Upper lobe of left lung (tissue), 6 donors: ENCODE measurements at places on chromosomes 4 and X. TPM values are rescaled to one million over a fixed set of nuclear protein-coding genes. Genes with fewer than 3 reads are reported as not detected.

The SLC2A9 gene
- 22.7 TPM for total RNA-seq

The MAP9 gene
- total RNA-seq: 9.3 TPM

The MAGEB18 gene
- not detected for total RNA-seq

The CENPC gene
- 16.4 TPM for total RNA-seq

The RPL9 gene
- 2,200 TPM for total RNA-seq

The USP26 gene
- not detected for total RNA-seq

The PLAC8 gene
- total RNA-seq: 83.8 TPM

The AFM gene
- total RNA-seq: not detected

The DKC1 gene
- total RNA-seq: 24.1 TPM

GRCh38 chr4:45471335-45471734 lies 652.5 kb downstream of the GABRG1 start:
- H3K4me3 ChIP-seq: no peak overlapping the region
- no peaks in the 10 kb centered on the region for H3K36me3 ChIP-seq
- no peaks in the 10 kb centered on the region for H3K27me3 ChIP-seq
- DNase-seq: no peak
- no peaks in the 10 kb centered on the region for H3K4me1 ChIP-seq

GRCh38 chr4:60216752-60217151 lies 983.4 kb upstream of the ADGRL3 start:
- no peak overlapping the region for H3K27ac ChIP-seq
- H3K36me3 ChIP-seq: no peaks in the 10 kb centered on the region
- no peaks in the 10 kb centered on the region for H3K4me1 ChIP-seq
- no peaks in the 10 kb centered on the region for H3K27me3 ChIP-seq

DNA sequence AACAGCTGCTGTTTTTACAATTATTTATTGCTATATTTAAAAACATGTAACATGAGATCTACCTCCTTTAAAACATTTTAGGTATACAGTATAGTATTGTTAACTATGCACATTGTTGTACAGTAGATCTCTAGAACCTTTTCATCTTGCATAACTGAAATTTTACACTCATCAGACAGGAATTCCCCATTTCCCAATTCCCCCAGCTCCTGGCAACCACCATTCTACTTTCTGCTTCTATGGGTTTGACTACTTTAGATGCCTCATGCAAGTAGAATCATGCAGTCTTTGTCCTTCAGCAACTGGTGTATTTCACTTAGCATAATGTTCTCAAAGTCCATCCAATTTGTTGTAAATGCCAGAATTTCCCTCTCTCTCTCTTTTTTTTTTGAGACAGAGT lies 9.7 kb upstream of the LSM6 start:
- no peaks in the 10 kb centered on the region for H3K27me3 ChIP-seq
- H3K36me3 ChIP-seq: no peaks in the 10 kb centered on the region
- H3K27ac ChIP-seq: no peak overlapping the region
- no peak for DNase-seq
- H3K4me3 ChIP-seq: no peak overlapping the region

GRCh38 chrX:12228862-12229261 lies 90.6 kb downstream of the FRMPD4 start:
- H3K27me3 ChIP-seq: no peaks in the 10 kb centered on the region
- no peak overlapping the region for H3K27ac ChIP-seq
- H3K4me1 ChIP-seq: no peaks in the 10 kb centered on the region
- H3K36me3 ChIP-seq: no peaks in the 10 kb centered on the region

- no peak overlapping the region for H3K4me3 ChIP-seq
- no peak for DNase-seq
- H3K36me3 ChIP-seq: no peaks in the 10 kb centered on the region
- no peak overlapping the region for H3K27ac ChIP-seq
- no peaks in the 10 kb centered on the region for H3K27me3 ChIP-seq
These were observed 50.4 kb upstream of the SLC25A4 start for GRCh38 chr4:185092535-185093197.

- peaks cover 10% of the 10 kb centered on the region for H3K27me3 ChIP-seq
- peaks cover 21% of the 10 kb centered on the region for H3K4me1 ChIP-seq
- DNase-seq: no peak
These were observed 906 bp downstream of the DKK2 start for GRCh38 chr4:107034996-107035818.

DNA sequence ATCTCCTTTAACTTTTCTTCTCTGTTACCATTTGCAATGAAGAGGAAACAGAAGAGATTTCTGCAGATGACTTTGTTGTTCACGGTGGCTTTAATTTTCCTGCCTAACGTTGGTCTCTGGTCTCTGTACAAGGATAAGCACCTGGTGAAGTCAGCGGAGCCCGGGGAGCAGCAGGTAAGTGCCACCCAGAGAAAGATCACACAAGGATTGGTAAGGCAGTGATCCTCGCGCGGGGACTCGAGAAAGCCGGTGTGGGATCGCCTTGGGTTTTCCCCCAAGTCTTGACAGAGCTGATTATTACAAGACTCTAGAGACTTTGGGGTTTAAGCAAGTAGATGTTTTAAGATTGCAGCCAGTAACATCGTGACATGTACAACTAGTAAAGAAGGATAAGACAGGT lies 1.3 kb downstream of the GALNTL6 start:
- H3K27ac ChIP-seq: no peak overlapping the region
- no peak for DNase-seq
- no peak overlapping the region for H3K4me3 ChIP-seq
- H3K36me3 ChIP-seq: no peaks in the 10 kb centered on the region
- H3K4me1 ChIP-seq: peaks cover 11% of the 10 kb centered on the region
- peaks cover 8% of the 10 kb centered on the region for H3K27me3 ChIP-seq

DNA sequence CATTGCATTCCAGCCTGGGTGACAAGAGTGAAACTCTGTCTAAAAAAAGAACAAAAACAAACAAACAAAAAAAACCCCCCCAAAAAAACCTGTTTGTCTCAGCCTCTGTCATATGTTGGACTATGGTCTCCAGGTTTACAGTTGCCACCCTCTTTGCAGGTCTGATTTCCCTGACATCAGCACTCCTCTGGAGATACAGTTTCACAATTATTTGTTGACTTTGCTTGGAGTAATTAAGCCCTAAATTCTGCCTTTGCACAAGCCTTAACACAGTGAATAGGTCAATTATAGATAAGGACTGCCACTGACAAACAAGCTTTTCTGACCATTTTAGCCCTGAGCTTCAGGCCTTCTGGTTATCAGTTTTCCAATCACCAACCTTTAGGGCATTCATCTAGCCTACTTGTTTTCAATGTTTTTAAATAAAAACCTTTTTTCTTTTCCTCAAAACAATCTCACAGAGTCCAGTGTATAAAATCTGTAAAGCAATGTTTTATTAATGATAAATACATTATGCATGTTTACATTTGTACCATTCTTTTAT lies 20.4 kb upstream of the MAPK10 start:
- H3K27me3 ChIP-seq: no peaks in the 10 kb centered on the region
- H3K4me1 ChIP-seq: no peaks in the 10 kb centered on the region
- no peaks in the 10 kb centered on the region for H3K36me3 ChIP-seq
- DNase-seq: no peak
- H3K4me3 ChIP-seq: no peak overlapping the region

- no peak overlapping the region for H3K27ac ChIP-seq
- no peak for DNase-seq
- no peaks in the 10 kb centered on the region for H3K27me3 ChIP-seq
- no peaks in the 10 kb centered on the region for H3K4me1 ChIP-seq
- no peak overlapping the region for H3K4me3 ChIP-seq
These were observed 257.6 kb upstream of the DDX53 start for GRCh38 chrX:22742174-22742573.

DNA sequence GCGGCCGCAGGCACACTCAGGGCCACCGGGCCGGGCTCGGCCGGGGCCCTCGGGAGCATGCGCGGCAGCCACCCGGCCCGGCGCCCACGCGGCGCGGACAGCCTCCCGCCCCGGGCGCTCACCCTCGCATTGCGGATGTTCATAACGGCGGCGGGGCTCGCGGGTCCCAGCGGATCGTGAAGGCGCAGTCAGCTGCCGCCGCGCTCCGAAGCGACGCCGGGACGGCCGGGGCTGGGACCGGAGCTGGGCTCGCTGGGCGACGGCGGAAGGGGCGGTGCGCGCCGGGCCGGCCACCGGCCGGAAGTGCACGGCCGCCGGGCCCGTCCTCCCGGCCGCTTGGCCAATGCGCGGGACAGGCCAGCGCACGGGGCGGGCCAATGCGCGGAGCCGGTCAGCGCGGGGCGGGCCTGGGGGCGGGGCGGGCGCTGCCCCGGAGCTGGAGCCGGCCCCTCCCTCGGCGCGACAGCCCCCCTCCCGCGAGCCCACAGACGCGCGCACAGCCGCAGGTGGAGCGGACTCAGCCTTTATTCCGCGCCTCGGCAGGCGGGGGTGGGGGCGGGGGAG lies at the start of gene NAA10:
Gene NAA10 (minus strand): TSS at position 276 of the 564 bp plus-strand sequence. CDS start 133 bp downstream, at position 143.
- DNase-seq: peak; percentile 95
- no peaks in the 10 kb centered on the region for H3K27me3 ChIP-seq
- peaks cover 5% of the 10 kb centered on the region for H3K4me1 ChIP-seq
- H3K4me3 ChIP-seq: peak within 1 kb of the TSS; percentile 73
- H3K27ac ChIP-seq: peak within 1 kb of the TSS; percentile 76
- no peaks in the 10 kb centered on the region for H3K36me3 ChIP-seq

DNA sequence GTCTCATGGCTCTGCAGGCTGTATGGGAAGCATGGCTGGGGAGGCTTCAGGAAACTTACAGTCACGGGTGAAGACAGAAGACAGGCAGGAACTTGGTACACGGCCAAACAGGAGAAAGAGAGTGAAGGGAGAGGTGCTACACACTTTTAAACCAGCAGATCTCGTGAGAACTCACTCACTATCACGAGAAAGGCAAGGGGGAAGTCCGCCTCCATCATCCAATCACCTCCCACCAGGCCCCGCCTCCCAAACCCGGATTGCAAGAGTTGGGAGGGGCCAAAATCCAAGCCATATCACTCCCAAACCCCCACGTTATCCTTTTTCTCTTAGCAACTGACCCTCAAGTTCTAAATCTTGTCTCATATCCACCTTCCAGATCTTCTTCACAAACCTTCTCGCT lies 1710.5 kb upstream of the TENM3 start:
- H3K27me3 ChIP-seq: no peaks in the 10 kb centered on the region
- no peak overlapping the region for H3K4me3 ChIP-seq
- H3K4me1 ChIP-seq: no peaks in the 10 kb centered on the region
- H3K27ac ChIP-seq: no peak overlapping the region

DNA sequence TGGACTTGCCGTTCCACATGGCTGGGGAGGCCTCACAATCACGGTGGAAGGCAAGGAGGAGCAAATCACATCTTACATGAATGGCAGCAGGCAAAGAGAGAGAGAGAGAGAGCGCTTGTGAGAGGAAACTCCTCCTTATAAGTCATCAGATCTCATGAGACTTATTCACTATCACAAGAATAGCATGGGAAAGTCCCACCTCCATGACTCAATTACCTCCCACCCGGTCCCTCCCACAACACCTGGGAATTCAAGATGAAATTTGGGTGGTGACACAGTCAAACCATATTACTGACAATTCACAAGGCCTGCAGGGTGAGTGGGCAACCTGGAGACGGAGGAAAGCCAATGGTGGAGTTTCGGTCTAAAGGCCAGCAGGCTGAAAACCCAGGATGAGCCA lies 394.3 kb upstream of the TRAM1L1 start:
- no peaks in the 10 kb centered on the region for H3K4me1 ChIP-seq
- no peak for DNase-seq
- no peak overlapping the region for H3K4me3 ChIP-seq
- no peaks in the 10 kb centered on the region for H3K36me3 ChIP-seq
- H3K27ac ChIP-seq: no peak overlapping the region

DNA sequence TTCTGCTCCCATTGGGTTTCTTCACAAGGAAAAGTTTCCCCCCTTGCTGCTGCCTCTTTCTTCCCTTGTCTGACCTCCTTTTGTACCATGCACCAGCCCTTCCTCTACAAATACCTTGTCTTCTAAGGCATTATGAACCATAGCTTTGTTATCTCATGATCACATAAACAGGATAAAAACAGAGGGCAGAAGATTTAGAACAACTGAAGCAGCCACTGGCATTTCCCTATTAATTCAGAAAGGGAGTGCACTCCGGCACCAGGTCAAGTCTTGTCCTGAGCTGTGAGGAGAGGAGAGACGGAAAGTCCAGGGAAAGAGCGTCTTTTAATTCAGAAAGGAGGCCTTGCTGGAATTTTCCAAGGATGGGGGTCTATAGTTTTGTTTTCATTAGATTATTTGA lies 281.7 kb downstream of the RCHY1 start:
- no peak for DNase-seq
- H3K4me1 ChIP-seq: no peaks in the 10 kb centered on the region
- no peak overlapping the region for H3K4me3 ChIP-seq
- H3K36me3 ChIP-seq: no peaks in the 10 kb centered on the region
- no peak overlapping the region for H3K27ac ChIP-seq

- H3K27ac ChIP-seq: no peak overlapping the region
- H3K4me1 ChIP-seq: no peaks in the 10 kb centered on the region
- no peaks in the 10 kb centered on the region for H3K36me3 ChIP-seq
- no peak for DNase-seq
- no peak overlapping the region for H3K4me3 ChIP-seq
These were observed 39.2 kb upstream of the ANTXR2 start for GRCh38 chr4:80112236-80112635.

DNA sequence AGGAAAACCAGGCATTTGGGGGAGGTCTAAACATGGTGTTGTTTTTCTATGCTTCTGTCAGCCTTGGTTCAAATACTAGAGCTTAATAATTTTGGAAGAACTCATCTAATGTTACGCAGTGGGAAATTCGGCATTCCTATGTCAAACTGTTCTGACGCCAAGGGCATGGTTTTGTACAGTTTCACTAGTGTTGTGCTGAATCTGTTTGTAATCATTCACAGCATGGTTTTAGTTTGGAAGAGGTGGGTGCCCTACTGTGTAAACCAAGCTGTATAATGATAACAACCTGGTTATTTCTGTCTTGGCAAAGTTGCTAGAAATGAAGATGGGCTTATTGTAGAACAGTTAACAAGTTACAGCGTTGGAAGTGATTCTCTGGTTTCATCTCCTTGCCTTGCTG lies 5.2 kb downstream of the DDX3X start:
- no peak for DNase-seq
- peaks cover 68% of the 10 kb centered on the region for H3K36me3 ChIP-seq
- H3K27ac ChIP-seq: no peak overlapping the region
- H3K27me3 ChIP-seq: no peaks in the 10 kb centered on the region
- H3K4me1 ChIP-seq: peaks cover 18% of the 10 kb centered on the region
- H3K4me3 ChIP-seq: no peak overlapping the region

DNA sequence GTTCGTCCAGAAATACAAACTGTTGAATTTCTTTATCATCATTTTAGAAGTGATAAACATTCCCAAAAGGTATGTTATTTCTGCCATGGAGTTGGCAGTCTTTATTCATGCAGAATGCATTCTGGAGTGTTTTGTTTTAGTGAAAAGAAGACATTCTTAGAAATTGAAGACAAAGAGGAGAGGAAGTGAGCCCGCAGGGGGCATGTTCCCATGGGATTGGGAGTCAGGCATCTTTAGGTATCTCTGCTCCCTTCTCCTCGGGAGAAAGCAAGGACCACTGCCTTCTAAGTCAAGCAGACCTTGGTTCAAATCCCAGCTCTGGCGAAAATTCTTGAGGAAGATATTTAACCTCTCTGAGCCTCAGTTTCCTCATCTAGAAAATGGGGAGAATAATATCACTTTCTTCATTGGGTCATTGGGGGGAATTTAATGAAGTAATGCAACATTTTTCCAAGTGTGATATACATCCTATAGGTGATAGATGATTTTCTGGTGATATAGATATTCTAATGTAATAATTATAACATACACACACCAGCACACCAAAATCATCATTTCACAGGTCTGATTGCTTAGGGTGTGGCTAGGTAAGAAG lies 26.5 kb upstream of the CHRNA9 start:
- H3K4me1 ChIP-seq: peaks cover 4% of the 10 kb centered on the region
- no peaks in the 10 kb centered on the region for H3K27me3 ChIP-seq
- no peak overlapping the region for H3K27ac ChIP-seq
- no peak for DNase-seq
- H3K36me3 ChIP-seq: no peaks in the 10 kb centered on the region
- H3K4me3 ChIP-seq: no peak overlapping the region

GRCh38 chrX:21838937-21839333 lies 482 bp upstream of the MBTPS2 start:
- no peaks in the 10 kb centered on the region for H3K4me1 ChIP-seq
- H3K4me3 ChIP-seq: peak overlapping the region; percentile 70
- no peaks in the 10 kb centered on the region for H3K27me3 ChIP-seq
- peak overlapping the region; percentile 87 for H3K27ac ChIP-seq
- no peaks in the 10 kb centered on the region for H3K36me3 ChIP-seq
- no peak for DNase-seq
